ENCODE measurements at places on chromosomes 4 and X. TPM values are rescaled to one million over a fixed set of nuclear protein-coding genes. Genes with fewer than 3 reads are reported as not detected.

- H3K27me3 ChIP-seq, result no peaks in the 10 kb centered on the region
- H3K36me3 ChIP-seq, result no peaks in the 10 kb centered on the region
- no peak overlapping the region for H3K27ac ChIP-seq
- H3K4me3 ChIP-seq, result no peak overlapping the region
- peaks cover 34% of the 10 kb centered on the region for H3K4me1 ChIP-seq
- DNase-seq, result peak; percentile 39
These were observed 74.3 kb downstream of the CAMK2D start for GRCh38 chr4:113687067-113687718.

ATP6AP2 gene
- total RNA-seq, result 52.4 TPM

- no peaks in the 10 kb centered on the region for H3K36me3 ChIP-seq
- H3K4me1 ChIP-seq, result no peaks in the 10 kb centered on the region
- H3K27me3 ChIP-seq, result no peaks in the 10 kb centered on the region
- H3K4me3 ChIP-seq, result no peak overlapping the region
These were observed 472.3 kb downstream of the GRID2 start for GRCh38 chr4:92776080-92776479.

FRMD7 gene
- not detected for total RNA-seq

STS gene
- total RNA-seq, result 5.3 TPM

DNA sequence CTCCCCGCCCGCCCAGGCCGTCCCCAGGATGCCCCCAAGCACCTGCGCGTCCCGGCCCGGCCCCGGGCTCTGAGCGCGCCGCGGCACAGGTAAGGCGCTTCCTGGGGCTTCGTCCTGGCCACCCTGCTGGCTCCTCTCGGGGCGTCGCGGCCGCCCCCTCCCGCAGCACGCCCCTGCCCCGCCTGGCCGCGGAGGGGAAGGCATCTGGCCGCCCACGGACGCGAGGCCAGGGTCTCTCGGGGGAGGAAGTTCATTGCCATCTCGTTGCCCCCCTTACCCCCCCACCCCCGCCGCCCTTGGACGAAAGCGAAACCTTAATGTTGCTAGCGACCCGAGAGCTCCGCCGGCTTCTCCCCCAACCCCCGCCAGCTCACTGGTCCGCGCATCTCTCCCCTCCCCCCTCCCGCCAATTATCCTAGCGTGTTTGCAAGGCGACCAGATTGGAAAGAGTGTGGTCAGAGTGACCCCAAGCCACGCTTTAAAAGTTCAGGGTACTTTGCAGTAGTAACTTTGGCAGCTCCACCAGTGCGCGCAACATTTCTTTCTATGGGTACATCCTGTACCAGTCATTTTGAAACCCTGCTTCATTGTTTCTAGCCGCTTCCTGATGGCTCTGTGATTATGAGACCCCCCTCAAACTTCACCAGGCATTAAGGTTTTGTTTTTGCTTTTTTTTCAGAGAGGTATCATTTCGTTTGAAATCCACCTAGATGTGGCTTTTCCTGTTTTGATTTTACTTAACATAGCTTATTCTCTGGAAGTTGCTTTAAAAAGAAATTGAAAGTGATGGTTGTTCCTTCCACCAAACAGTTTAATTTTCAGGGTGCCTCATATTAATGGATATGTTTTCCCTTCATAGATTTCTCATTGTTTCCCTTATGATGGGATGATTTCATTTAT, 626 bp downstream of the TBC1D1 start:
- H3K4me1 ChIP-seq, result peaks cover 18% of the 10 kb centered on the region
- H3K27me3 ChIP-seq, result no peaks in the 10 kb centered on the region
- H3K27ac ChIP-seq, result peak overlapping the region; percentile 70
- no peaks in the 10 kb centered on the region for H3K36me3 ChIP-seq

- DNase-seq, result peak; percentile 39
- H3K4me3 ChIP-seq, result no peak overlapping the region
- peaks cover 4% of the 10 kb centered on the region for H3K4me1 ChIP-seq
- no peaks in the 10 kb centered on the region for H3K36me3 ChIP-seq
- no peak overlapping the region for H3K27ac ChIP-seq
These were observed 28.4 kb upstream of the TNIP3 start for GRCh38 chr4:121192480-121192879.

- no peak overlapping the region for H3K4me3 ChIP-seq
- no peaks in the 10 kb centered on the region for H3K4me1 ChIP-seq
- no peak overlapping the region for H3K27ac ChIP-seq
- H3K27me3 ChIP-seq, result no peaks in the 10 kb centered on the region
These were observed 40.1 kb downstream of the LDB2 start for GRCh38 chr4:16858275-16858752.

HSPA4L gene
- 21.5 TPM for total RNA-seq

- H3K36me3 ChIP-seq, result no peaks in the 10 kb centered on the region
- DNase-seq, result peak; percentile 13
- no peaks in the 10 kb centered on the region for H3K27me3 ChIP-seq
- no peak overlapping the region for H3K4me3 ChIP-seq
These were observed 34.4 kb upstream of the CDKL5 start for GRCh38 chrX:18390941-18391538.

GRCh38 chr4:27011401-27011800, 150.8 kb downstream of the STIM2 start:
- H3K4me3 ChIP-seq, result no peak overlapping the region
- DNase-seq, result no peak
- H3K4me1 ChIP-seq, result no peaks in the 10 kb centered on the region
- H3K27me3 ChIP-seq, result no peaks in the 10 kb centered on the region
- H3K36me3 ChIP-seq, result no peaks in the 10 kb centered on the region

TCEANC gene
- total RNA-seq, result 3.0 TPM

ERAS gene
- total RNA-seq, result not detected

BTK gene
- 96.3 TPM for total RNA-seq

GIMD1 gene
- total RNA-seq, result not detected

GAGE1 gene
- total RNA-seq, result not detected

GRCh38 chr4:6059375-6059805, 41.2 kb upstream of the C4orf50 start:
- no peaks in the 10 kb centered on the region for H3K4me1 ChIP-seq
- H3K27ac ChIP-seq, result no peak overlapping the region
- no peak overlapping the region for H3K4me3 ChIP-seq
- DNase-seq, result no peak

DNA sequence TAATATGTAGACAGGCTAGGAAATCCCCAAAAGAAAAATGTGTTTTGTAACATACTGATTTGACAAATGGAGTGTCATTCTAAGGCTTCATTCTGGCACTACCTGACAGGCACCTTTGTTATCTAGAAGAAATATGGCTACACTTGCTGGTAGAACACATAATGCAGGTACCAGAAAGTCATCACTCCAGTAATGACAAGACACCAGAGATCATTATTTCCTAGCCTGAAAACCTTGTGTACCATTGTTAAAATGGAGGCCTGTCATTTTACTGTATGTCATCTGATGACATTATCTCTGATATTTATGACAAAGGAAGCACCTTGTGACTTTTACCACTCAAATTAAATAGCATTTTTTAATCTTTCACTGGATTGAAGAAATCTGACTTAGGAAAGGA, 13.5 kb upstream of the FGF5 start:
- H3K4me1 ChIP-seq, result peaks cover 4% of the 10 kb centered on the region
- no peaks in the 10 kb centered on the region for H3K36me3 ChIP-seq
- DNase-seq, result no peak
- H3K27ac ChIP-seq, result no peak overlapping the region

- H3K27ac ChIP-seq, result no peak overlapping the region
- no peaks in the 10 kb centered on the region for H3K4me1 ChIP-seq
- no peak for DNase-seq
- no peak overlapping the region for H3K4me3 ChIP-seq
These were observed 12.3 kb downstream of the ZNF182 start for GRCh38 chrX:47991263-47992094.

PFKFB1 gene
- total RNA-seq, result 0.38 TPM

DNA sequence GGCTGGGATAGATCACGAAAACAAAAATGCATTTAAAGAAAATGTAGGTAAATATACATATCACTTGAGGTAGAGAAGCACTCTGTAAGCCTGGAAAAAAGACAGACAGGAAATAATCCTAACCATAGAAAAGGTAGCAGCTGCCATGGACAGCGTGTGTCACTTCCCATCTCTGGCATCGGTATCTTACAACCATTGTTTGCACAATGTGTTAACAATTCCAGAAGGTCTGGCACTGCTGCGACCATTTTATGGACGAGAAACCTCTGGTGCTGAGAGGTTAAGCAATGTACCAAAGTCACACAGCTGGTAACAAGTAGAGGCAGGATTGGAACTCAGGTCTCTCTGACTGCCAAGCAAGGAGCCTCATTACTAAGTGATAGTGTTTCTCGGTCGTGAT, 1.7 kb upstream of the MTNR1A start:
- H3K27me3 ChIP-seq, result no peaks in the 10 kb centered on the region
- H3K27ac ChIP-seq, result no peak overlapping the region
- H3K4me1 ChIP-seq, result no peaks in the 10 kb centered on the region
- no peak for DNase-seq

DNA sequence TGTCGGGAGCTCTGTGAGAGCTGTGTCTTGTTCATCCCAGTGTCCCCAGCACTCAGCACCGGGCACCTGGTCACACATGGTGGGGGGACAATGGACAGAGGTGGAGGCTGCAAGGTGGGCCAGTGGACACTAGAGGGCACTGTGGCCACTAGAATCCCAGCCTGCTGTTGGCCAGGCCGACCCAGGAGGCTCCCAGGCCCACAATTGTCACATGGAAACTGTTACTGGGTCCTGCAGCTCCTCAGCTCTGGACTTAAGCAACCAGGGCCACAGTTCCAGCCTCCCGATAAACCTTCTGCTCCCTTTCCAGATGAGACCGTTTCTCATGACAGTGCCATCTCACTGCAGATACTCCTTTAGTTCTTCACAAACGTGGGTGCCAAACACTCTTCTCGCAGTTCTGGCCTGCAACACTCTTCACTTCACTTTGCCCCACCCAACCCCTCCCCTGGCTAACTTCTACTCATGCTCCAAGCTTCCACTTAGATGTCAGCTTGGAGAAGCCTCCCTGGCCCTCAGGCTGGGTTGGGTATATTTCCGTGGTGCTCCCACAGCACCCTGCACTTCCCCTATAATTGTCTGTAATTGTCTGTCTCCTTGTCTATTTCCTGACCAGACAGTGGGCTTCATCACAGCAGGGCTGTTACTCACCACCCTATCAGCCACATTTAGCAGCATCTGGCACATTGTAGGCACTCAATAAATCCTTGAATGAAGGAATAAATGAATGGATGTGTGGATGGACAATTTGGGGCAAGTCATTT, 3.5 kb upstream of the IQSEC2 start:
- peak; percentile 8 for DNase-seq
- no peaks in the 10 kb centered on the region for H3K36me3 ChIP-seq
- no peak overlapping the region for H3K27ac ChIP-seq
- H3K4me1 ChIP-seq, result no peaks in the 10 kb centered on the region
- H3K27me3 ChIP-seq, result peaks cover 2% of the 10 kb centered on the region

GRCh38 chr4:55807556-55807955, 12.0 kb upstream of the EXOC1L start:
- H3K27me3 ChIP-seq, result no peaks in the 10 kb centered on the region
- H3K27ac ChIP-seq, result no peak overlapping the region
- DNase-seq, result no peak
- no peaks in the 10 kb centered on the region for H3K4me1 ChIP-seq
- no peaks in the 10 kb centered on the region for H3K36me3 ChIP-seq

DNA sequence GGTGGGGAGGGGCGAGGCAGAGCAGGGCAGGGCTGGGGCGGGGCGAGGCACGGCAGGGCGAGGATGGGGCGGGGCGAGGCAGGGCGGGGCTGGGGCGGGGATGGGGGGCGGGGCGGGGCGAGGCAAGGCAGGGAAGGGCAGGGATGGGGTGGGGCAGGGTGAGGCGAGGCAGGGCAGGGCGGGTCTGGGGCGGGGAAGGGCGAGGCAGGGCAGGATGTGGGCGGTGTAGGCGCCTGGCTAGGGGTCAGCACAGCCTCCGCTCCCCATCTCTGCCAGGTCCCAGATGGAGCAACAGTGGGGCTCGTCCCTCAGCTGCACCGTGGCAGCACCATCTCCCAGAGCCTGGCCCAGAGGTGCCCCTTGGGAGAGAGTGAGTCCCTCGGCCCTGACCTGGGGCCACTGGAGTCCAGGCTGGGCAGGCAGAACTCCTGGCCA, 4.2 kb upstream of the SRPK3 start:
- H3K27ac ChIP-seq, result no peak overlapping the region
- no peaks in the 10 kb centered on the region for H3K4me1 ChIP-seq
- DNase-seq, result no peak
- H3K36me3 ChIP-seq, result no peaks in the 10 kb centered on the region
- H3K4me3 ChIP-seq, result no peak overlapping the region

DOCK11 gene
- total RNA-seq, result 23.7 TPM

HMX1 gene
- total RNA-seq, result not detected

GRCh38 chr4:106628586-106629267, 260.1 kb upstream of the GIMD1 start:
- H3K4me1 ChIP-seq, result no peaks in the 10 kb centered on the region
- no peaks in the 10 kb centered on the region for H3K27me3 ChIP-seq
- H3K27ac ChIP-seq, result no peak overlapping the region
- H3K36me3 ChIP-seq, result no peaks in the 10 kb centered on the region
- no peak for DNase-seq

DNA sequence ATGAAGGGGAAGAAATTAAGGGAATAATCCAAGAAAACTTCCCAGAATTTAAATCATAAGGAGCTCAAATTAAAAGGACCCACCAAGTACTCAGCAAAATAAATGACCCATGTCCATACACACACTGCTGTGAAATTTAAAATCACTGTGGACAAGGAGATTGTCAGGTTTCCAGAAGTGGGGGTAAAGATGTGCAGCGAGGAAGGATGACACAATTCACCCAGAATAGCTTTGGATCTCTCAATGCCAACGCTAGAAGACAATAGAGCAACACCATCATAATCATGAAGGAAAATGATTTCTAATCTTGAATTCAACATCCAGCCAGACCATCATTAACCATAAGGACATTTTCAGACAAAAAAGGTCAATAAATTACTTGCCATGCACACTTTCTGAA, 65.7 kb downstream of the CASK start:
- no peaks in the 10 kb centered on the region for H3K27me3 ChIP-seq
- no peaks in the 10 kb centered on the region for H3K36me3 ChIP-seq
- DNase-seq, result no peak
- H3K4me1 ChIP-seq, result no peaks in the 10 kb centered on the region
- H3K27ac ChIP-seq, result no peak overlapping the region

GRCh38 chr4:129708784-129709183, 612.8 kb downstream of the C4orf33 start:
- no peak for DNase-seq
- H3K27me3 ChIP-seq, result no peaks in the 10 kb centered on the region
- no peak overlapping the region for H3K27ac ChIP-seq
- no peaks in the 10 kb centered on the region for H3K4me1 ChIP-seq
- no peaks in the 10 kb centered on the region for H3K36me3 ChIP-seq

F11 gene
- not detected for total RNA-seq

- no peaks in the 10 kb centered on the region for H3K4me1 ChIP-seq
- no peak overlapping the region for H3K4me3 ChIP-seq
- H3K27ac ChIP-seq, result no peak overlapping the region
These were observed 319.5 kb upstream of the NOCT start for GRCh38 chr4:138696058-138696457.

- H3K27me3 ChIP-seq, result no peaks in the 10 kb centered on the region
- H3K4me1 ChIP-seq, result peaks cover 8% of the 10 kb centered on the region
- no peak overlapping the region for H3K27ac ChIP-seq
These were observed 728.1 kb upstream of the MAGEB2 start for GRCh38 chrX:29487214-29487613.

GRCh38 chr4:150978738-150979575, 36.1 kb downstream of the LRBA start:
- H3K36me3 ChIP-seq, result no peaks in the 10 kb centered on the region
- H3K27ac ChIP-seq, result no peak overlapping the region
- peaks cover 9% of the 10 kb centered on the region for H3K4me1 ChIP-seq
- H3K27me3 ChIP-seq, result no peaks in the 10 kb centered on the region
- DNase-seq, result no peak
- no peak overlapping the region for H3K4me3 ChIP-seq

- no peaks in the 10 kb centered on the region for H3K27me3 ChIP-seq
- no peak overlapping the region for H3K27ac ChIP-seq
- H3K36me3 ChIP-seq, result no peaks in the 10 kb centered on the region
- peaks cover 4% of the 10 kb centered on the region for H3K4me1 ChIP-seq
- no peak overlapping the region for H3K4me3 ChIP-seq
- DNase-seq, result no peak
These were observed 1.1 kb upstream of the BDH2 start for GRCh38 chr4:103100691-103101090.

COL4A6 gene
- 0.10 TPM for total RNA-seq
